ENCODE measurements at places on chromosomes 2 and 18.

- peak; percentile 48 for DNase-seq
These were observed 83.1 kb upstream of the RBM44 start for GRCh38 chr2:237715459-237715947.

GRCh38 chr2:209523867-209524266 is 100.0 kb downstream of the MAP2 start:
- no peak for DNase-seq

DNA sequence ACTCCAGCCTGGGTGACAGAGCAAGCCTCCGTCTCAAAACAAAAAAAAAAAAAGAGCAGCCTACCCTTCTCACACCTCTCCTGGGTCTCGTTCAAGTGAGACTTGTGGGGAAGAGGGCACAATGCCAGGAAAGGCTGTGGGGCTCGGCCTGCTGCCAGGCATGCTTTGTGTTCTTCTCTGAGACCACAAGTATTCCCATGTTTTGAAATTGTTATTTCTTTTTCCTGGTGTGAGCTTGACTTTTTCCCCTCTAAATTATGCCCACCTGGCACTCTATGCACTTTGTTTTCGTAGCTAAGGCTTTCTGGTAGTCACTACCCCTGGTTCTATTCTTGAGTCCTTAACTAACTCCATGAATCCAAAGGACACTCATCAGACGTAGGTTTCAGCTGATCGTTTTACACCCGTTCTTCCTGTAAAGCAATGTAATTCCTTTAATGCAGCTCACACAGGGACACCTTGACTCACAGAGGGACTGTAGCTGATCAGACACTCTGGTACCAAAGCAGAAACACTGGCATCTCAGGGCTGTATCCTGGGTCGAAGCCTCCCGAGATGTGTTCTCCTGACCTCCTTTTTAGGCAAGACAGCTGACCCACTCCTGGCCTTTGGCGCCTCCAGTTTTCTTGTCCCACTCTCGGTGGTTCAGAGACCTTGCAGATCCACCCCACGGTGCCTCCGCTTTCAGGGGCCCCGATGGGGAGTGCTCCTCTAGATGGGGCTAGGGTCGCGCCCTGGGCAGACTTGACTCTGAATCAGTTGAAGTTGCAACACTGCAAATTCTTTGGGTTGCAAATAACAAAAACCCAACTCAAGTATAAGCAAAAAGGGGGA is 193.3 kb upstream of the AGAP1 start:
- DNase-seq: peak; percentile 79

- no peak for DNase-seq
These were observed 78.0 kb upstream of the WIPF1 start for GRCh38 chr2:174675615-174676014.

DNA sequence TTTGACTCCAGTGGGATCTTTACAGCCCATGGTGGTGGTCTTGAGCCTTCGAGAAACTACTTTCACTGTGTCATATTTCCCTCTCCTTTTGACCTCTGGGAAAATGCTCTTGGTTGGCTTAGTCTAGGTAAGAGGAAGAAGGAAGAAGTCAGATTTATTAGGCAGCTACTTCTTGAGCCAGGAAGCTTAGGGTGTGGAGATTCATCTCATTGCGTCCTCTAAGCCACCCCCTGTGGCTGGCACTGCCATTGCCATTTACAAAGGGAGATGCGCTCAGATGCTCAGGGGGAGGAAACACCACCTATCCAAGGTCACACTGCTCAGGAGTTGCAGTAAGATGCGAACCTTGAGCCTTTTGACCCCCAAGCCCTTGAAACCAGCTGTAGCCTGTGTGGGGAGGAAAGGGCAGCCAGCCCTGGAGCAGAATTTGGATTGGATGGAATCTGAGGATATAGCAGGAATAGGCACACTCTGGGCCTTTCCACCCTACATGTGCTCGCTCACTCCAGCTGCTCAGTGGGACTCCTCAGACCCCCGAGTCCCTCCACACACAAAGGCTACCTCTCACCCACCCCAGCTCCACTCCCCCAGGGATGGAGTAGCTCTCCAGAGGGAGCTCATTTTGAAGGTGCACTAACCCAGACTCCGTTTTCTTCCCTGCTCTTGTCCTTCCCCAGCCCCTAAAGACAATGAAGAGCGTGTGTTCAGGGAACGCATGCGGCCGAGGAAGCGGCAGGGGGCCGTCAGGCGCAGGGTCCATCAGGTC is 321.3 kb upstream of the EPAS1 start:
- DNase-seq: no peak

GRCh38 chr2:47534179-47534919 is 131.4 kb downstream of the MSH2 start:
- DNase-seq: peak; percentile 92

DNA sequence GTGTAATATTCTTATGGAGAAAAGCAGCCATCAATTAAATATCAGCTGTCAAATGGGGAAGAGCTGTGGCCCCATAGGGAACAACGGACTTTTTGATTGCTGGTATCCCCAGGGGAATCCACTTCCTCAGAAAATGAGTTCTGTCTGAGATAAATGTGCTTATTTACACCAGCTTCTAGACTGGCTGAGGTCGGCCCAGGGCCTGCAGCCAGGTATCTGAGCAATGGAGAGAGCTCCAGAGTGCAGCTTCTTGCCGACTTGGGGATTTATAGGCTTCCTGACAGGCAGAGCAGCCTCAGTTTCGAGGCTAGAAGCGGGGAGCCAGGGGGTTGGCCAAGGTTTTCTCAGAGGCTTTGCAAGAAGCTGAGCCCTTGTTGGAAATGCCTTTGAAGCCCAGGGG is 67.2 kb downstream of the MCFD2 start:
- DNase-seq: peak; percentile 68

DNA sequence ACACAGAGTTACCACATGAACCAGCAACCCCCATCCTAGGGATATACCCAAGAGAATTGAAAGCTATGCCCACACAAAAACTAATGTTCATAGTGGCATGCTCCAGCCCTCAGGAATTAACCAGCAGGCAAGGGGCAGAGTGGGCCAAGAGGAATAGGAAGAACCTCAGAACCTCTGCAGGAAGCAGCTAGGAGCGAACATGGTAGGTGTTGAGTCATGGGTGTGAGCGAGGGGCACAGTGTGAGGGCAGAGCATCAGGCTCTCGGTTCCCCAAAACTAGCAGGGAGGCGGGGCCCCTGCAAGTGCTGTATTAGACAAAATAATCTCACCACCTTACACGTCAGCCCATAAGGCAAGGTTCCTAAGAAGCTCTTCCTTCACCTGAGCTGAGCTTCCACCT is 5.6 kb upstream of the RUFY4 start:
- no peak for DNase-seq
